Activated naive CD8-positive, alpha-beta T cell treated with anti-CD3 and anti-CD28 coated beads, Interleukin-2, amount 10 ng/mL, durations not matched to agents 7 days and 5 days (primary cell): ENCODE measurements at places on chromosomes 3 and 15.

DNA sequence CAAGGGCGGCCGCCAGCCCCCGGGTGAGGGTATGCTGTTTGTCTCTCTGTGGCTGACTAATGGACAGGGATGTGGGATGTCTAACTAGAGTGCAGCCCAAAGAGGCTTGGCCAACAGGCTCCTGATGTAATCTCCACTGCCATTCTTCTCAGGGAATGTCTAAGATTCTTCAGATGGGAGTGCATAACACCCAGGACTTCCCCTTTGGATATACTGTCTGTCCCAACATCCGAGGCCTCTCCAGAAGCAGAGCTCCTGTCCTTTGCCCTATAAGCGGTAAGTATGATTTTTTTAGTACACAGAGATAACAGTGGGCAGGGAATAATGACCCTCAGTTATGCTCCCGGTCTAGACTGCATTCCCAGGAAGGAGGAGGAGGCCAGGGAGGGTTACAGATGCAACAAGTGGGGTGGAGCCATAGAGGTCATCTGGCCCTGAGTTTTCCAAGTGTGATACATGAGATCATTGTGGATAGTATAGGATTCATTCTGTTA lies 62.5 kb upstream of the SLCO2A1 start:
- DNase-seq: no peak

GRCh38 chr3:143763564-143764162 lies 84.6 kb downstream of the SLC9A9 start:
- DNase-seq: no peak

- DNase-seq: no peak
These were observed 148.3 kb downstream of the MBNL1 start for GRCh38 chr3:152416808-152417580.

GRCh38 chr3:116000311-116000710 lies 377.0 kb downstream of the GAP43 start:
- DNase-seq: no peak

DNA sequence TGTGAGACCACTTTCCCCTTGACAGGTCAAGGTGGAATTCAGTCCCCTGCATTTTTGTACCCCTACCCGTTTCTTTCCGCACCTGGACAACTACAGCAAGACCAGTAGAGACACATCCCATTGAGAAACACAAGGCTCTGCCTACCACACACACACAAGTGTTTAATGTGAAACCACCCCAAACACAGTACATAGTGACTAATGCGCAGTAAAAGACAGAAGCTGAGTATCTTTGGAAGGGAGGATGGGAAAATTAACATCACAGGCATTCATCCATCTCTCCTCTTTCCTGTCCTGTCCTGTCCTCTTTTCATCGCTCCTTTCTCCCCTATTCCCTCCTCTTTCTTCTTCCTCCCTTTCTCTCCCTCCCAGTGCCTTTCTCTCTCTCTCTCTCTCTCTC lies 64.8 kb downstream of the SCN11A start:
- DNase-seq: no peak

- no peak for DNase-seq
These were observed 47.2 kb upstream of the KPNA4 start for GRCh38 chr3:160612386-160613075.
